Activated gamma-delta T cell treated with anti-CD3 and anti-CD28 coated beads, Interleukin-2, amount 50 U/mL, for 16 hours (primary cell): ENCODE measurements at places on chromosomes 1 and 21.

DNA sequence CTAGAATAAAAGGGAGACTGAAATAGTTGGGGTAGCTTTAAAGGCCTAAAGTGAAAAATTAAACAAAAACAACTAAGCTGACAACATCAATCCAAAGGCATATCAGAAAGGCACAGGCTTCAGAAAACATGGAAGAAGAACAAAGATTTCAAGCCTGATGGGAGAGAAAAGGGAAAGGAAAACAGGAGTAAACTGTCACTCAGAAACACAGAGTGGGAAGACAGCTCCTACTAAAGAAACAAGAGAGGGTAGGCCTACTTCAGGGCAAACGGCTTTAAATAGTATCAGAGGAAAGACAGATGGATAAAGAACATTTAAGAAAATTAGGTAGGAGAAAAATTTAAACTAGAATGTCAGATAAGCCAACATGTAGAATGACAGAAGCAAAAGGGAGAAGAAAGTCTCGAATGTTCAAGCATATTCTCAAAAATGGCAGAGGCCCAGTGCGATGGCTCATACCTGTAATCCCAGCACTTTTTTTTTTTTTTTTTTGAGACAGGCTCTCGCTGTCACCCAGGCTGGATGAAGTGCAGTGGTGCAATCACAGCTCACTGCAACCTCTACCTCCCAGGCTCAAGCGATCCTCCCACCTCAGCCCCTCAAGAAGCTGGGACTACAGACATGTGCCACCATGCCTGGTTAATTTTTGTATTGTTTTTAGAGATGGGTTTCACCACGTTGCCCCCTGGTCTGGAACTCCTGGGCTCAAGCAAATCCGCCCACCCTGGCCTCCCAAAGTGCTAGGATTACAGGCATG lies 7.6 kb downstream of the EGLN1 start:
- DNase-seq: no peak

- no peak for DNase-seq
Measured at GRCh38 chr1:246425139-246425794, 81.8 kb downstream of the SMYD3 start.

GRCh38 chr1:153253693-153254092 lies 5.8 kb upstream of the LORICRIN start:
- DNase-seq: no peak

DNA sequence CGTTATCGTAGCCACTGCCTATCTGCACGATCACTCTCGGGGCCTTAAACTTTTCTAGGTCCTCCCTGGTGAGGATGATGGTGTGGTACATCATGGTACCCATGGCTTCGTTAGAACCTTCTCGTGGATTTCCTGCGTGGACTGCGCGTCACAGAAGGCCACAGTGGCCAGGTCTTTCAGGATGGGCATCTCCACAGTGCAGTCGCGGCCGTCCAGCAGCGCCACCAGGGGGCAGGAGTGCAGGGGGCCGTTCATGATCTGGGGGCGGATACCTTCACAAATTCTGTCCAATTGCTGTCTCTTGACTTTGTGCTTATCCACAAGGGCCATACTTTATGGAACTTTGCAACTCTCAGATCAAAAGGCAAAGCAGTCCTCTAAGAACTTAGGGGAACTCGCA lies 69.6 kb downstream of the WLS start:
- no peak for DNase-seq

DNA sequence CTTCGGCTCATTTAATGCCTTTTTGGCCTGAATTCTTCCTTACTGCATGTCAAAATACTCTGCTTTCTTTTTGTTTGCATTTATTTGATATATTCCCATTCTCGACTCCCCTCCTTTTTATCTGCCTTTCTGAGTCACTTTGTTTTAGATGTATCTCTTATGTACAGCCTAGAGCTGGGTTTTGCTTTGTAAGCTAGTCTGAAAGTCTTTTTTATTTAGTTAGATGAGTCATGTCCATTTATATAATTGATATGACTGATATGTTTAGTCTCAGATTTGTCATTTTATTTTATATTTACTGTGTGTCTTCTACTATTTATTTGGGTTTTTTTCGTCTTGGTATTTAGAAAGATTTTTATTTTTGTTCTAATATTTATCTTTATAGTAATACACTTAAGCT lies 33.6 kb upstream of the GNG5 start:
- DNase-seq: no peak

DNA sequence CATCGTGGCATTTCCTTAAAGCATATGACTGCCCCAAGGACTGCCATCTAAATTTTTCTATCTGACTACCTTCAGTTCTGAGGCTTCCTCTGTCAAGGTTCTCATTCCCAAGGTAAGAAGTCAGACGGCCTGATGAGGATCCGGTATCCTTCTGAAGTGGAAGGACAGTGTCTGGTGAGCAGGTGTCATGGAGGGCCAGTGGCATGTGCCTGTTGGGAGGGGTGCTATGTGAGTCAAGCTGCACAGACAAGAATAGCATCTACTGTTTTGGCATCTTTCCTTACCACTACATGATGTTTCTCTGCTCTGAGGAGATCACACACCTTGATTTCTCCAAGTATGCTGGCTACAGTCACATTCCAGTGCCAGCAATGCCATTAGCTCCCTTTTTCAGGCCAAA lies 99.6 kb upstream of the RGS1 start:
- DNase-seq: no peak

- DNase-seq: no peak
Measured at GRCh38 chr1:203444171-203444576, 31.4 kb upstream of the PRELP start.

- no peak for DNase-seq
Measured at GRCh38 chr1:15016526-15016925, 137.0 kb upstream of the TMEM51 start.

- DNase-seq: peak; percentile 12
Measured at GRCh38 chr1:12275370-12275769, 45.5 kb downstream of the VPS13D start.

GRCh38 chr21:38930853-38931252 lies 125.1 kb downstream of the ETS2 start:
- DNase-seq: no peak

DNA sequence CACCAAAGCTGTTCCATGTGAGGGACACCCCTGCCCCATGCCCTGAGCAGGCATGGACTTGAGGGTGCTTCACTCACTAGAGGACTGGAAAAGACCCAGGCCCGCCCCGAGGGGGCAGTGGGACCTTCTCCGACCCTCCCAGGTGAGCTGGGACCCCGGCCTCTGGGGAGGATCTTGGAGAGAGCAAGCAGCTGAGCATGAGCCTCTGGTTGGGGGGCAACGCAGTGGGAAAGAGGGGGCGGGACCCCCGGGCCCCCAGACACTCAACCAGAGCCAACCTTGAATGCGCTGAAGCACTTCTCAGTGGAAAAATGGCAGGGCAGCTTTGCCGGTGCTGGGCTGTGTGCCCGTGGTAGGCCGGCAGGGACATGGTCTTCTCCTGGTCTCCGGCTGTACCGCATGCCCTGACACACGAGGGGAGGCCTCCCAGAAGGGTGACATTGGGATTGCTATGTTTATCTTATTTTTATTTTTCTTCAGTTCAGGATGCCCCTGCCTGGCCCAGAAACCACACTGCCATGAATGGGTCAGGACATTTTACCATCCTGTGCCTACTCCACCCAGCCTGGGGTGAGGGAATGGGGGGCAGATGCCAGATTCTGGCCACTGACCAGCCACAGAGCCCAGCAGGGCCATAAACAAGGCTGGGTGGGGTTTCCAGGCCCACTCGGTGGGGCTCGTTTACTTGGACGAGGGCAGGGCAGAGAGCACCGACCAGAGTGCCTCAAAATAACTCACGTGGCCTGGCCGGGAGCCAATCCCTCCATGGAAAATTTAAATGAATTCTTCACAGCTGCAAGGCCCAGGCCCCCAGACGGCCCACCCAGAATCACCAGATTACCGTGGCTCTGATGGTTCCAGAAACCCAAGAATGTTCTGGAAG lies 17.2 kb upstream of the LAPTM5 start:
- no peak for DNase-seq

GRCh38 chr1:183656355-183656754 lies 3.2 kb upstream of the APOBEC4 start:
- DNase-seq: no peak

GRCh38 chr1:227260433-227260832 lies 57.9 kb downstream of the CDC42BPA start:
- DNase-seq: no peak

DNA sequence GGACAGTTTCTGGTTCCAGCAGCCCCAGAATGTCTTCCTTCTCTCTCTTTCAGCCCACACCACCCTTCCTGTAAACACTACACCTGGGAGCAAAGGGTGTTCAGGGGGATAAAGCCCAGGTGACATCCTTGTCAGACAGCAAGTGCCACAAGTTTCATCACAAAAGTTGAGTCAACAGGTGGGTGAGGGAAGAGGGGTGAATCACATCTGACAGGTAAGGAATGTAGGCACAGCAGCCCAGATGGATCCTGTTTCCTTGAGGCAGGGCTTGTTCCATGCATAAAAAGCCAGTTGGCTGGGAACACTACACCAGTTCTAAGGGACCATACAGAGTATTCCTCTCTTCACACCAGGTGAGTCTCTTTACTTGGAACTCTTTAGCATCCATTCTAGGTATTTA lies at the start of gene SPRR1B:
Gene SPRR1B, plus strand, starts transcription at position 309 of the 400 bp plus-strand sequence. CDS start 1,143 bp downstream, outside the sequence.
- no peak for DNase-seq

GRCh38 chr1:240559781-240560180 lies 52.2 kb downstream of the GREM2 start:
- no peak for DNase-seq

GRCh38 chr1:236332092-236332758 lies 50.5 kb upstream of the ERO1B start:
- no peak for DNase-seq

GRCh38 chr1:231702331-231702730 lies 75.7 kb downstream of the DISC1 start:
- no peak for DNase-seq

DNA sequence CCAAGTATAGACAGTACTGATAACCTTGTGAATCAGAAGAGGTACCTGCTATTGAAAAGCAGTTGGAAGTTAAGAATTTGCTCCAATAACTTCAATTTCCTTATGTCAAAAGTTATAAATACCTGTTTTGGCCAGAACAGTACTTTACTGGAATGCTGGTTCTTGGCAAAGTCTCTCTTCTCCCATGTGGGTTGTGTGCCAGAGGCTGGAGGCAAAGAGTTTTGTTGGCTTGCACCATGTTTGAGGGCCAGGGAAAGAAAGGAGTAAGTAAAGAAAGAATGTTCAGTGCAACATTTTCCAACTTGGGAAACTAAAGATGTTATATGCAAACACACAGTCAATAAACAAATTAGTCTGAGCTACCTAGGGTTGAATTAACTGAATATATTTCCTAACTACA lies 67.0 kb upstream of the DYNLT5 start:
- DNase-seq: no peak

DNA sequence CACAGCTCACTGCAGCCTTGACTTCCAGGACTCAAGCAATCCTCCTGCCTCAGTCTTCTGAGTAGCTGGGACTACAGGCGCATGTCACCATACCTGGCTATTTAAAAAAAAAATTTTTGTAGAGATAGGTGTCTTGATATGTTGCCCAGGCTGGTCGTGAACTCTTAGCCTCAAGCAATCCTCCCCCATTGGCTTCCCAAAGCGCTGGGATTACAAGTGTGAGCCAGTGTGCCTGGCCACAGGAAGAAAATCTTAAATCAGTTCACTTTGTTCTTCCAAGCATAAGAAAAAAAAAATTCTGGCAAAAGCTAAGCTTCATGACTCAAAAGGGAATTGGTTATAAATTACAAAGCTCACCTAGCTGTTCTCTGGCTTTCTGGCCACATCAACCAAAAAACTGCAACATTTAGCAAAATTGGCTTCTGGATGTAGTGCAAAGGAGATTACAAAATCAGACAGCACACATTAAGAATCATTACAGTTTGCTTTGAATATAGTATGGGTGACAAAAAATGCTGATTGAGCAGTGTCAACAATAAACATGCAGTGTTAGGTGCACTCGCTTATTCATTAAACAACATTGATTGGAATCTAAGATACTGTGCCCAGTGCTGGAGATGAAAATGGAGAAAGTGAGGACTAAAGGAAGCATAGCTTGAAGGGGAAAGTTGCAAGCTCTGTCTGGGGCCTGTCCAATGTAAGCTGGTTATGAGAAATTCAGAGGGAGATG lies 76.7 kb downstream of the KCTD3 start:
- no peak for DNase-seq

DNA sequence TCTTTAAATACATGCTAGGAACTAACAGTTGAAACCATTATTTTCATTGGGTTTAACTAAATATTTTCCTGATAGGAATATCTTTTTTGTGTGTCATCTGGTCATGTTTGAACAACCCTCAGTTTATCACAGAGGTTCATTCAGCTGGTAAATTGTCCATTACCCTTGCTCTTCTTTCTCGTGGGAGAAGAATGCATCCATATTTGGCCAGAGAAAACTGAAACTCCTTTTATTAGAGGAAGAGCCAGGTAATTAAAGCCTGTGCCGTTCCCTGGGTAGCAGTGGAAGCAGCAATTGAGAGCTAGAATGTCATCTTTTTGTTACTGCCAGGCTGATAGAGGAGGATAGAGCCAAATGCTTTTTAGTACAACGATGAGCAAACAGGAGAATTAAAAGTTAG lies 587.2 kb upstream of the ZRANB2 start:
- no peak for DNase-seq

GRCh38 chr1:119808491-119808890 lies 2.8 kb downstream of the REG4 start:
- DNase-seq: no peak

- DNase-seq: no peak
Measured at GRCh38 chr1:236746785-236747184, 48.3 kb upstream of the MTR start.

- no peak for DNase-seq
Measured at GRCh38 chr1:20494609-20495311, 8.8 kb upstream of the CAMK2N1 start.

GRCh38 chr1:235557495-235557894 lies 53.2 kb upstream of the B3GALNT2 start:
- DNase-seq: no peak

DNA sequence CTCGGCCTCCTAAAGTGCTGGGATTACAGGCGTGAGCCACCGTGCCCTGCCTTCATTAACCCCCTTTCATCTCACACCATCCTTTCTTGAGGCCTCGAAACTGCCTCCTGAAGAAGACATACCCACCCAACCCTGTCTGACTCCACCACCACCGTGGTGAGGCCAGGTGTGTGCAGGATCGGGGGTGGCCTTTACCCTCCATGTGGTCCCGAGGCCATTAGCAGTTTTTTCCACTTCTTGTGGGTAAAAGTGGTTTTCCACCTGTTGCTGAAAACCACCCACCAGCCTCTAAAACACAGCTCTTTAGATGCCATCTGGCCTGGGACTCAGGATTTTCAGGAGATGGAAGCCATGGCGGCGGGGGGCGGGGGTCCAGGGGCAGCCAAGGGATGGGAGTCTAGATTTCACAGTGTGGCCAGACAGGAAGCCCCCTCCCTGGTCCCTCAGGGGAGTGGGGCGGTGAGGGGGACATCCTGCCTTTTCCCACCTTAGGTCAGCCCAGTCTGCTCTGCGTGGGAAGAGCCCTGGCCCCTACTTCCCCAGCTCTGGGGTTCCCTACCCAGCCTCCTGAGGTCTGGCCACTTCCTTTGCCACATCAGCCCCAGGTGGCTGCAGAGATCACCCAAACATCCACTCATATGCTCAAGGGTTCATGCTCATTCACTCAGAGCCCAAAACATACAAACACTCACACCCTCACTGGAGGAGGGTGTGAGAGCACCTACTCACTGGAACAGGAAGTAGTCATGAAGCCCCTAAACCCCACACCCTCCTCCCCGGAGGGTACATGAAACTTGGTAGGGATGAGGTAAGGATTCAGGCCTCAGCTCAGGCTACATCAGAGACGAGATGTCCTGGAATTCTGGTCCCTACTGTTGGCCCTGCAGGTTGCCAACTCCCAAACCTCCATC lies 2.3 kb downstream of the FGR start:
- DNase-seq: peak; percentile 35
